ENCODE measurements at places on chromosomes 11 and 22.
A peak's percentile ranks its signal among the peaks of the same experiment; 100 is the strongest.

DNA sequence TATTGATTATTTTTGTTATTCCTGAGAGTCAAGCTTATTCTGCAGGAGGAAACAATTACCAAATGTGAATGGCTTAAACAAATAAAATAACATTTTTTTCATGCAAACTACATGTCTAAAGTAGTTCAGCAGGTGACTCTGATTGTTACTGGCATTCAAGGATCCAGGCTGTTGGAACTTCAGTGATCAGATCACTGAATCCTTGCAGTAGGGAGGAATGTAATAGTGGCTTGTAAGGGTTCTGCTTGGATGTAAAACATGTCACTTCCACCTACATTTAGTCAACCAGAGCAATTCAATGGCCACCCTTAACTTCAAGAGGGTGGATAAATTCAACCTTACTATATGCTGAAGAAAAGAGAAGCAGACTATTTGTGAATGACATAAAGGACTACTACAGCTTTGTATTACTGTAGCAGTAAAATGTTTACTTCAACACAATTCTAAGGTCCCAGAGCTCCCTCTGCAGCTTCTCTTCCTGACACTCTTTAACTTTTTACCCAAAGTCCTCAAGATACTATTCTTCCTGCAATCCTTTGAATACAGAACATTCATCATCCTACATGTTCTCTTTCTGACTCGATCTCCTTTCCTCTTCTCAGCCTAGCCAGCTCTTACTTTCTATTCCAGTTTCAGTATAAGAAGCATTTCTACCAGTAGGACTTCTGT lies 284.0 kb downstream of the LRRC4C start:
- peak; percentile 2 for DNase-seq

DNA sequence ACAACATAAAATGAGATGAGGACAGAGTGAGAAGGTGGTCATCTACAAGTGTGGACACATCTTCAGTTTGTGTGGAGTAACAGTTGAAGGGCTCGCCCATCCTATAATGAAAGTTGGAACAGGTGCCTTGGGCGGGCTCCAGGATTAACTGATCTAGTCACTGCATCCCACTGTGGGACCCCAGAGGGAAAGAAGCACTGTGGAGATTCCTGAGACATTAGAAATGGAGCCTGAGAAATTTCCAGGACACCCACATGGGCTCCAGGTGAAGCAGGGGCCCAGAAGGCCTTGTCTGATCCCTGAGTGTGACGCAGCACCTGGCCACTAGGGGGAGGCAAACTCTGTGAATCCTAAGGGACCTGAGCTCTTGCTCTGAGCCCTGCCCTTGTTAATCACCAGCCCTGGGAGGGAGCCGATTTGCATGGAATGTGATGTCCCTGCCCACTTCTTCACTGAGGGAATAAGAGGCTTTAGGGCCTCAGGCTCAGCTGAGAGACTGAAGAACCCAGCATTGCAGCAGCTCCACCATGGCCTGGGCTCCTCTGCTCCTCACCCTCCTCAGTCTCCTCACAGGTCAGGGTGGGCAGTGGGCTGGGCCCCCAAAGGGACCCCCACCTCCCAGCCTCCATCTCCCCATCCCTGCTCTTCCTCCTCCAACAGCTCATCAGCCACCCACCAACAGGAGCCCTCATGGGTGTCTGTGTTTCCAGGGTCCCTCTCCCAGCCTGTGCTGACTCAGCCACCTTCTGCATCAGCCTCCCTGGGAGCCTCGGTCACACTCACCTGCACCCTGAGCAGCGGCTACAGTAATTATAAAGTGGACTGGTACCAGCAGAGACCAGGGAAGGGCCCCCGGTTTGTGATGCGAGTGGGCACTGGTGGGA lies 98.4 kb downstream of the VPREB1 start:
- peak; percentile 13 for DNase-seq

- DNase-seq: no peak
Observed at GRCh38 chr11:7417328-7417727, 68.0 kb upstream of the OLFML1 start.

GRCh38 chr22:49048591-49048990 lies 779.1 kb downstream of the BRD1 start:
- DNase-seq: no peak

DNA sequence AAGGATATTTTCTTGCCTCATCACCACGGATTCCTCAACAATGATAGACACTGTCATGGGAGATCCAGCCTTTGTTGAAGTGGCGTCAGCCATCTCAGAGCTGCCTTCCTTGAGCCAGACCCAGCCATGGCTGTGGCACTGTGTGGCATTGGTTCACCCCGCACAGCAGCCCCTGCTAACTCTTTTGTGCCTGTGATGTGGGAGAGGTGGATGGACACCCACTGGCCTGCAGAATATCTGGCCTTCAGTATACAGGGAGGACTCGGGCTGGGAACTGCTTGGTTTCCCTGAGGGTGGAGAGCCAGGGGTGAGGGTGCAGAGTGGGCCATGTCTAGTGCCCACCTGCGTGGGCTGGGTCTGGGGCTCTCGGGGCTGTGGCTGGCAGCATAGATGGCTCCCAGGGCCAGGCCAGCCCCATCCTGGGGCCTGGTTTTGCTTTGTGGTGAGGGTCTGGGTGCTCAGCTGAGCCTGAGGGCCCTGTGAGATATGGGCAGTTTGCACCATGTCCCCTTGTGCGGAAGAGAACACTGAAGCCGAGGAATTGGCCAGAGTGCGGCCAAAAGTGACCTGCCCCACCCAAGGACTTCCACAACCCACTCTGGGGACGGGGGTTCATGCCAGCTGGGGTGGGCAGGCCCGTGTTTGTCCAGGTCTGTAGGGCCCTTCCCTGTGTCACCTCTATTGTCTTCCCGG lies 6.1 kb downstream of the CLDN5 start:
- no peak for DNase-seq

- no peak for DNase-seq
Observed at GRCh38 chr22:47929646-47930185, 1167.3 kb downstream of the TBC1D22A start.

GRCh38 chr11:128061281-128061871 lies 526.0 kb downstream of the ETS1 start:
- peak; percentile 64 for DNase-seq

- DNase-seq: no peak
Observed at GRCh38 chr11:92227959-92228935, 3.6 kb downstream of the FAT3 start.

- DNase-seq: no peak
Observed at GRCh38 chr11:134242376-134242775, 10.8 kb downstream of the THYN1 start.

DNA sequence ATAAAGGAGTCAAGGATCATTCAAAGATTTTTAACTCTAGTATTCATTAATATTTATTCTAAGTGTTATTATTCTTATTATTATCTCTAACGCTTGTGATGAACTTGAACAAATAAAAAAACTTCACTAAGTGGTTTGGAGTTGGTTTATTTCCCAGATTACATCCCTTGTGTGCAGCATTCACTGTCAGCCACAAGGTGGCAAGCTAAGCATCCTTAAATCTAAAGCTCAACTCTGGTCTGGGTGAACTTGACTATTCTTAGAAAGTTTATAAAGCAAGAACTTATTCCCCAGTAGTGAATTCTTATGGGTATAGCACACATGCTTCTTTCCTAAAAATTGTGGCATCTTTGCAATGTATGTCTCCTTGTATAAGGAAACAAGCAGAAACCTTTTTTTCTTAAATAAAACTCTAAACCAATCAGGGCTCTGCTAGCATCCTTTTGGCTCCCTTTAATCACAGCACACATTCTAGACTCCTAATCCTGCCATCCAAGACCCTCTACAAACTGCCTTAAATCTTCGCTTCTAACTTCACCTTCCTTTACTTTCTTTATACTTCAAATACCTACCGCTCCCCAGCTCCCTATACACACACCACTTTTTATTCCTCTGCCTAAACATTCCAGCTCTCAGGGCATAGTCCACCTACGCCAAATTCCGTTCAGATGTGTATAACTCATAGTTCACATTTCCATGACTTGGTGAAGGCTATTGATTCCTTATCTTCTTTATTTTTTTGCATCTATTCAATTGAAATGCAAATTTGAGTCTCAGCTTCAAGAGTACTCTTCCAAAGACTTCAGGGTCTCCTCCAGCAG lies 1068.8 kb downstream of the DLG2 start:
- peak; percentile 38 for DNase-seq

- DNase-seq: peak; percentile 88
Observed at GRCh38 chr11:69444381-69445130, 36.9 kb upstream of the LINC01488 start.

- DNase-seq: no peak
Observed at GRCh38 chr11:94671553-94672366, 96.4 kb upstream of the AMOTL1 start.

DNA sequence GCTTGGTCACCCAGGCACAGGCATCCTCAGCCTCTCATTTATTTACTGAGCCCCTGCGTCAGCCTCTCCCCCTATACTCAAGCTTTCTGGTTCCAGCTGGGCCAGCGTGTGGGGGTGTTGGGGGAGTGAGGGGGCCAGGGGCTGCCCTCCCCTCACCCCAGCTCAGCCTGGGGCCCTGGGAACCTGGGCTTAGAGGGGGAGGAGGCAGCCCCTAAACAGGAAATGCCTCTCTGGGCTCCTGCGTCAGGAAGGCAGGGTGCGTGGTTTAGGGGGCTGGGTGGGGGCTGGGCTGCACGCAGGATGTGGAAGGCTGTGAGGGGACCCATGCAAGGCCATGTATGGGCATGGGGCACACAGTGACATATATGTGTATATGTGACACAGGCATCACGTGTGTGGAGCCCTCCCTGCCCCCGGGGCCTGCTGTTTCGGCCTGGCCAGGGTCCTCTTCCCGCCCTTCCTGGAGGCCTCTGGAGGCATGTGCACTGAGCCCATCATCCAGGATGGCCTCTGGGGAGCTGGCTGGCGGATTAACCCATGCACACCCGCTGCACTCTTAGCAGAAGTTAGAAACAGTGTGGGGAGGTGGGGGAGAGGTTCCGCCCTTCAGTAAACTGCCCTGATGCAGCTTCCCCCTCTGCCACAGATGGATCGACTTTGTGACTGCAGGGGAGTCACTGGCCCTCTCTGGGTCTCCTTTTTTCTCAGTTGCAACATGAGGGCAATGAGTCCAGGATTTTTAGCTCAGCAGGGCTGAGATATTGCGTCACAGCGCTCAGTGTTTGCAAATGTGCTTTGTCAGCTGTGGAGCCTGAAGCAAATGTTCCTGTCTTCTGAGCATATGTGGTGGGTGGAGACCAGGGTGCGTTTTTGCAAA lies 1.1 kb upstream of the CD248 start:
- DNase-seq: peak; percentile 93

- DNase-seq: no peak
Observed at GRCh38 chr11:64296830-64297698, 3.1 kb upstream of the CATSPERZ start.

- DNase-seq: no peak
Observed at GRCh38 chr22:30803679-30804078, 109.0 kb downstream of the OSBP2 start.

- DNase-seq: no peak
Observed at GRCh38 chr11:41534861-41535260, 75.4 kb upstream of the LRRC4C start.

DNA sequence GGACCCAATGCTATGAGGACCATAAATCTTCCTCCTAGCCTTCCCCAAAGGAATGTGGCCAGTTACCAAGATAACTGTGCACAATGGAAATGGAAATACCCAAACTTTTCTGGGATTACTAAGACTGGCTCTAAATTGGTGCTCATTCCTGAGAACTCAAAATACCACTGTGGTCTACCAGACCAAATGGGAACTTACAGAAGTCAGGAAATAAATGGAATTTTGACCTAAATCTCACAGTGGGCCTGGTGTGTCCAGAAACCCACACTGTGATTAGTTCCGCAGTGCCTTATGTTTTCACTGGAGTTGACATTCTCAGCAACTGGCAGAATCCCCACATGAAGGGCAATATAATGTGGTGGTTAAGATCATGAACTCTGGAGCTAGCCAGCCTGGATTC lies 99.4 kb upstream of the ZC3H12C start:
- peak; percentile 78 for DNase-seq

DNA sequence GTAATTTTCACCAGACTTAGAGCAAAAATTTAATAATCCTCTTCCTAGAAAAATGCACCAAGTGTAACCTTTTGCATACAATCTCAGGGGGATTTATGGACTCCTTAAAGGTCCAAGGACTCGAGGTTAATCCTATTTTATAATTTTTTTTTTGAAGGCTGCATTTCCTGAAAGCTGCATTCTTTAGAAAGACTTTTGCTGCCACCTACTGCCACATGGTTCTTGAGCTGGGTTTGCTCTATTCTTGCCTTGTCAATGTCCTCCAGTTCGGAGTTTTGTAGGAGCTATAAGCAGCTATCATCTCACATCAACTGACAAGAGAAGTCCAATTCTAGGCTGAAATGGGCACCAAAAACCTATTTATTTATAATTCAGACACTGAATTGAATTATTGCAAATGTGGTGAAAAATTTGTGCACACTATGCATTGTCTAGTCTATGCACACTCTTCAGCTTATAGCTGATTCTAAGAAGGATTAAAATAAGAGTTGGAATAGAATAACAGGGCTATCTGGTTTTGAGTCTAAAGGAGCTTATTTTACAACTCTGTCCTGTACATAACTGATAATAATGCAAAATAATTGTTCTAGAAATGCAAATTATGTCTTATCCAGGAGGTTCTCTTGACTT lies 31.3 kb downstream of the TRAF6 start:
- peak; percentile 54 for DNase-seq

GRCh38 chr11:119158467-119158866 lies 9.6 kb downstream of the ABCG4 start:
- no peak for DNase-seq

- DNase-seq: peak; percentile 15
Observed at GRCh38 chr11:8408151-8408941, 144.7 kb upstream of the LMO1 start.

DNA sequence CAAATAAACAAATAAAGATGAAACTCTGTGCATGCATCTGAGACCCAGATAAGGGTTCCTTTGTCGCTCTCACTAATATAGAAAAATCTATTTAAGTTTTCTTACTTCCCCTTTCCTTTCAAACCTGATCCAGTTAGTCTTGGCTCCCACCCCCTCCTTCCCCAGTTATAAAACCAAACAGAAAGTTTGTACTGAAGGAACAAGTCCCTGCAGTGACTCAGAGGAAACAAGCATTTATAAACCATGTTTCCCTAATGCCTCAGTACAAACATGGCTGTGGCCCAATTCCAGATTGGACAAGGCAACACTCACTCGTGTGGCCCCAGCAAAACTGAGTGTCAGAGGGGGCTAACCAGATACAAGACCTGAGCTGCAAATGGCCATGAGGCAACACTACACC lies 65.5 kb upstream of the ARHGAP20 start:
- DNase-seq: peak; percentile 40

- DNase-seq: peak; percentile 74
Observed at GRCh38 chr11:27296497-27296896, 66.5 kb downstream of the CCDC34 start.
